ENCODE measurements at places on chromosomes 3 and 15.

DNA sequence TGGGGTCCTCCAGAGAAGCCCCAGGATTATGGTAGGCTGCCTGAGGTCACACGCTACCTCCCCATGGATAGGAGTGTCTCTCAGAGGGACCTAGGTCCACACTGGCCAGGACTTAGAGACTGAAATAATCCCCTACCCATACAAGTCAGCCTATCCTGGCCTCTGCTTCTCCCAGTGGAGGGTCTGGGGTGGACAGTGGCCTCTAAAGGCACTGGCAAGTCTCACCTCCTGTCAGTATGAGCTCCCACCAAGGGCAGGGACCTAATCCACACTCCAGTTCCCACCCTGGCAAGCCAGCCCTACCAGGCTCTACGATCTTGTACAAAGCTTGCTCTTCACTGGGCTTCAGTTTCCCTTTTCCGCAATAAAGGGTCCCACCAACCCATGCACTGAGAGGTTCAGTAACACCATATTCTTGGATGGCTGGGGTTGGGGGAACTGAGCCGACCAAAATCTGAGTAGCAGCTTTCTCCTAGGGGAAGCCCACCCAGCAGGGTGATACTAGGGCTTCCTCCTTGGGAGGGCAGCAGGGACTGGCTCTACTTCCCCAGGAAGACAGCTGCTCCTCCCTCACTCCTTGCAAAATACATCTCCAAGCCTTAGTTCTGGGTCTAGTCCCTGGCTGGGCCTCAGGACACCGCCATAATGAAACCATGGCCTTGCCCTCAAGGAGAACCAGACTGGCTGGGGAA, 2.4 kb downstream of the CISH start:
- no peak for DNase-seq

DNA sequence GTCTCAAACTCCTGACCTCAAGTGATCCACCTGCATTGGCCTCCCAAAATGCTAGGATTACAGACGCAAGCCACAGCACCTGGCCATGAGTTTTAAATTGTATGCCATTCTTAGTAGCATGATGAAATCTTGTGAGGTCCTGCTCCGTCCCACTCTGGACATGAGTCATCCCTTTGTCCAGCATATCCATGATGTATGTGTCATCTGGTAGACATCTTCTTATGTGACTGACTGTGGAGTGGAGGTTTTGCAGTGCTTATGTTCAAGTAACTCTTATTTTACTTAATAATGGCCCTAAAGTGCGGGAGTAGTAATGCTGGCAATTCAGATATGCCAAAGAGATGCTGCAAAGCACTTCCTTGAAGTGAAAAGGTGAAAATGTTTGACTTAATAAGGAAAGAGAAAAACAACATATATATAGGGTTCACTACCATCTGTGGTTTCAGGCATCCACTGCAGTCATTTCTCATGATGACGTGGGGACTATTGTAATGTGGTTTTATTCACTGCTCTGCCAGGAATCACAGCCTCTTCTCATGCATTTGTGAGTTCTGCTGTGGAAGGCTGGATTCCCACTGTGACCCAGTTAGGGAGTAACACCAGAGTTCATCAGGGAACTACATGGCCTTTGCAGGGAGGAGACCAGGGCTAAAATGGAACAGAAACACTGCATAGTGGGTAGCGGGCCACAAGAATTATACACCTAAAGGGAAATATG, 204.6 kb upstream of the STRIT1 start:
- DNase-seq: no peak

DNA sequence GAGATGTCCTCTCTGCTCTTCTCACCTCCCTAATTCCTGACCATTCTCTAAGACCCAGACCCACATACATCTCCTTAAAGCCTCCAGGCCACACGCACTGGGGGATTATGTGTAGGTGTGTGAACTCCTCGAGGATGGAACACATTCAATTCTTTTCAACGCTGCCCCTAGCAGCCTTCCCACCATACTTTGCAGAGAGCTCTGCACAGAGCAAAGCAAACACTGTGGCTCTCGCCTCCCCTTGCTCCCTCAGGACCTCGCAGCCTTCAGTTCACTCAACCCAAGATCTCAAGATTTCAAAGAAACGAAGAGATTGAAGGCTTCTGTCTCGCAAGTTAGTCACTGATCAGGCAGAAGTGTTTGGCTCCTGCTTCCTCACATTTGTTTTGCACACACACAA, 6.0 kb downstream of the ACTC1 start:
- no peak for DNase-seq

DNA sequence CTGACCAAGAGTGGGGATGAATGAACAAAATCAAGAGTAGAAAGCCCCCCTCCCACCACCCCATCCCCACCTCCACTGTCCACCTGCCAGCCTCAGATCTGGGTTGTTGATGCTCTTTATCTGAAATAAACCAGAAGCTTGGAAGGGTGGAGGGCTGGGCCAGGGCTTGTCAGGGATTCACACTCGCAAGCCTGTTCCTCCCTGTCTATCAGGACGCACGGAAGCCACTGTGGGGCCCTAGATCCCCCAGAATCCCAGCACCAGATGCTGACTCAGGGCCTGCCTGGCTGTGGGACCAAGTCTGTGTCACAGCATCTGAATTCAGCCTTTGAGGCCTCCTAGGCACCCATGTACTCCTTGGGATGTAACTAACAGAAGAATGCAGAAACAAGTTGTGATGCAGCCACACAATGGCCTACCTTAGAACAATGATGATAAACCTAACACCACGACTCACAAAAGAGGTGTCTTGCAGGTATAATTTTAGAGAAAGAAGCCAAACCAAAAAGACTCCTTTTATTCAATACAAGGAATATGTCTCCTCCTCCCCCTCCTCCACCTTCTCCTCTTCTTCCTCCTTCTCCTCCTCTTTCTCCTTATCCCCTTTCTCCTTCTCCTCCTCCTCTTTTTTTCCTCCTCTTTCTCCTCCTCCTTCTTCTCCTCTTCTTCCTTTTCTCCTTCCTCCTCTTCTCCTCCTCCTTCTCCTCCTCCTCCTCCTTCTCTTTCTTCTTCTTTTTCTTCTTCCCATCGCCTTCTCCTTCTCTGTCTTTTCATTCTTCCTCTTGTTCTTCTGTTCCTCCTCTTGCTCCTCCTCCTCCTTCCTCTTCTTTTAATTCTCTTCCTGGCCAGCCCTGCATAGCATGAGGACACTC, 234.7 kb downstream of the PLCL2 start:
- DNase-seq: no peak

GRCh38 chr3:190041333-190042041, 79.2 kb downstream of the P3H2 start:
- no peak for DNase-seq

DNA sequence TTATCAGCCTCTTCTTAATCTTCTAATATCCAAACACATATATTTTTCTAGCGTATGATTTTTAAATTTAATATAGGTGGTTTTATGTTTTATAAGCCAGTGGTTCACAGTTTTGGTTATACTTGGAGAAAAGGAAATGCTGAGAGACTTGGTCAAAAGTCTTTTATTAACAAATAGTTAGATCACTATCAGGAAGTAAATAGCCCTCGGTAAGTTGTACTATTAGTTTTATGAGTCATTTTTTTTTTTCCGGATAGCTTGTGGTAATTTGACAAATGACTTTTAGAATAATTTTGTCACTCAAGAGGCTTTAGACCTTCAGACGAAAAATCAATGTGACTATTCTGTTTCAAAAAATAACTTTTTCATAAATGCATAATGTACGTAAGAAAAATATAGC, 232.2 kb upstream of the ROBO1 start:
- no peak for DNase-seq

DNA sequence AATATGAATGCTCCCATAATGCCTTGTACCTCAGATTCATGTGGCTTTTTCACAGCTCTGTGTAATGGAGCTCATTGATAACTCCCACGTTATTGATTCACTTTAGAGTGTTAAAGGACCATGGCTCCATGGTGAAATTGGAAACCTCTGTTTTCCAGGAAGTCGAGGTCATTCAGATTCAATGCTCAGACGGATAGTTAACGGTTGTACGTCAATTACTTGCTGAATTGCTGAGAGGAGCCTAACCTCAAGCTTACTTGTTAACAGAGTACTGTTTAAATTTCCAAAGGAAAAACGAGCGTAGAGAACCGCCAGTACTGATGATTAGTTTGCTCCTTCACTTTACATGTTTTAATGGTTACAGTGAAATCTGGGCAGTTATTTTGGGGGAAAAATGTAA, 11.1 kb downstream of the ABHD17C start:
- no peak for DNase-seq

DNA sequence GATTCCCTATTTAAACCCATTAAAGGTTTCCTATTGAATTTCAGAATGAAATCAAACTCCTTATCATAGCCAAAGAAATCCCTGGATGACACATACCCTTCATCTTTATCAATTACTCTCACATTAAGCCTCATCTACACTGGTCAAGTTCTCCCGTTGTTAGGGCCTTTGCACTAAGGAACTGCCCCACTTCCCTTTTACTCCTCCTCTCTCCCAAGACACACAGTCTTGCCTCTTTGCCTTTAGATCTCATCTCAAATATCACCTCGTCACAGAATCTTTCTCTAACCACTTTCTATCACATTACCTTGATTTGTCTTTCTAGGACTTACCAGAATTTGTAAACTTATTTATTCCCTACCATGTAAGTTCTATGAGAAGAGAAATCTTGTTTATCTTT, 117.6 kb downstream of the TMCC1 start:
- DNase-seq: no peak

DNA sequence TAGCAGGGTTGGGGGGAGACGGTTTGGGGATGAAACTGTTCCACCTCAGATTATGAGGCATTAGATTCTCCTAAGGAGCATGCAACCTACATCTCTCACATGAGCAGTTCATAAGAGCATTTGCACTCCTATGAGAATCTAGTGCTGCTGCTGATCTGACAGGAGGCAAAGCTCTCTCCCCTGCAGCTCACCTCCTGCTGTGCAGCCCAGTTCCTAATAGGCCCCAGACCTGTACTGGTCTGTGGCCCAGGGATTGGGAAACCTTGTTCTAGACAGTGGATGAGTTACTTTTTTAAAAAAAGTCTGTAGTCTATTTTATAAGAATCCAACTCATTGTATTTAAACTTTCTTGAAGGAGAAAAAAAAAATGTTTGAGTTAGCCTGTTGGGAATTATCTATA, 100.0 kb downstream of the HHLA2 start:
- no peak for DNase-seq

GRCh38 chr15:77577366-77577950, 55.3 kb downstream of the LINGO1 start:
- DNase-seq: no peak

DNA sequence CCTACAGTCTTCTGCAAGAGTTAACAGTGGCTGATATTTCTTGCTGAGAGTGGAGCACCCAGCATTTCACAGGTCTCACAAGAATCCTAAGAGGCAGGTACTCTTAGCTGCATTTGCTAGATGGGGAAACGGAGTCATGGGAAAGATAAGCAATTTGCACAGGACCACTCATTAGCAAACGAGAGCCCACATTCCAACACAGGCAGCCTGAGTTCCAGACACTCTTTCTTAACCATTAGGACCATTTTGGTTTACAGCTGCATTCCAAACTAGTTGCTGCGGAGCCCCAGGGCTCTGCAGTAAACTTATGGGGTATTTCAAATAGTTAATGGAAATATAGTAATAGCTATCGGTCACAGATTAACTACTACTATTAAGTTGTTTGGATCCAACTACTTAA, 42.5 kb downstream of the LYZL4 start:
- no peak for DNase-seq

DNA sequence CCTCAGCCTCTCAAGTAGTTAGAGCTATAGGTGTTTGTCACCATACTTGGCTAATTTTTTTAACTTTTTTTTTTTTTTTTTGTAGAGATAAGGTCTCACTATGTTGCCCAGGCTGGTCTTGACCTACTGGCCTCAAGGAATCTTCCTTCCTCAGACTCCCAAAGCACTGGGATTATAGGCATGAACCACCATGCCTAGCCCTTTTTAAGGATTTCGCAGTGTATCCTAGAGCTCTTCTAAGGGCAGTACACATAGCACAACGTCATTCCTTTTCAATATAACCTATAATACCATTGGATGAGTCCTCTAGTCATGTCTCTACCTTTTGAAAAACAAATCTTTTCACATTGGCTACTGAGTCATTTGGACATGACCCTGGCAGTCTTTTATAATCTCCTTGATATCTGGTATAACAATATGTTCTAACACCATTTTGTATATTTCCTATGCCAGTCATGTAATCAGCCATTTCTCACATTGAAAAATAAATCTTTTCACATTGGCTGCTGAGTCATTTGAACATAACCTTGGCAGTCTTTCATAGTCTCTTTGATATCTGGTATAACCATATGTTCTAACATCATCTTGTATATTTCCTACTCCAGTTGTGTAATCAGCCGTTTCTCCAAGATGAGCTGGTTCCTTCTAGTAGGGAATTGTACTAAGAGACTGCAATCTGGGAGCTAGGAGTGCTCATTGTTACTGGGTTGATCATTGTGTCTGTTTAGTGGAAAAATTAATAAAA, 944.7 kb downstream of the MCTP2 start:
- no peak for DNase-seq

DNA sequence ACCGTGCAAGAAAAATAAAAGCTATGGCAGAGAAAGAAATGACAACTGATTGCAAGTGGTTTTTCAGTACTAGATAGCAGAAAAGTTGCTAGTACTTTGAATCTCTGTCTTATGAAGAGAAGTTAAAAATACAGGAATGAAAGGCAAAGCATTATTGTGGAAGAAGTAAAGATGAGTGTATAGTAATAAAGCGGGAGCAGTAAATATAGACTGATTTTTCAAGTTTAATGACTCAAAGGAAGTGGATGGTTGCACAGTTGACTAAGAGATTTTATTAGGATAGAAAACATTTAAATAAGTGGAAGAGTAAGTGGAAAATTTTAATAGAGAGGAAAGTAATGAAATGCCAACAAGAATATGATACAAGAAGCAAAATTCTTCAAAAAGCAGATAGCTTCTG, 1076.1 kb upstream of the CADM2 start:
- no peak for DNase-seq
